ENCODE measurements at places on chromosomes 16 and 17. TPM values are rescaled to one million over a fixed set of nuclear protein-coding genes. Genes with fewer than 3 reads are reported as not detected.

Gene KRTAP4-6
- not detected for total RNA-seq

Gene PRSS22
- total RNA-seq: not detected

Gene SP6
- total RNA-seq: not detected

Gene TBX2
- total RNA-seq: not detected

DNA sequence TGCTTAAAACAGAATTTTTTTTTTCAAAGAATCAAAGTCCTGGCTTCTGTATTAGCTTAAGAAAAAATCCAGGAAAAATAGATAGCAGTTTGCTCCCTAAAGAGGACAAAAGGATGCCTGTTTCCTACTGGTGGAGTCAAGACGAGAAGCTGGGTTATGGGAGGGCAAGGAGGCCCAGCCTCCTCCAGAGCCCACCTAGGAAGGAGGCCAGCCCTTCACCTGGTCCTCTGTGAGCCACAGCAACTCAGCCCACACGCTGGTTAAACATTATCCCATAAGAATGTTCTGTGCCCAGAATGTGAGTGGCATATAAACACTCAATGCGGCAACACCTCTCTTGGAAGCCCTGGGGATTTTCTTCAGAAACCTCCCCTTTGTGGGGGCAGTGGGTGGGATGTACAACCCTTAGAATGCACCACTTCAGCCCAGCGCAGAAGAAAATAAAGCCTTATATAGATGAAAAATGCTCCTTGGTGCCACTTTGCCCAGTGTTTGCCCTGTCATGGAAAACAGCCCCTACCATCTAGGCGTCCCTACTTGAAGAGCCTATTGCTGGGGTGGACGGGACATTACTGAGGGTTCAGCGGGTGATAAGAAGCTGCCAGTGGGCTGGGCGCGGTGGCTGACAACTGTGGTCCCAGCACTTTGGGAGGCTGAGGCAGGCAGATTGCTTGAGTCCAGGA lies 48.0 kb downstream of the TEKT5 start:
- DNase-seq: no peak

- DNase-seq: peak; percentile 40
Observed at GRCh38 chr16:57092786-57093411, 516 bp downstream of the CPNE2 start.

GRCh38 chr17:80575057-80575875 lies 30.6 kb downstream of the RPTOR start:
- DNase-seq: peak; percentile 95

DNA sequence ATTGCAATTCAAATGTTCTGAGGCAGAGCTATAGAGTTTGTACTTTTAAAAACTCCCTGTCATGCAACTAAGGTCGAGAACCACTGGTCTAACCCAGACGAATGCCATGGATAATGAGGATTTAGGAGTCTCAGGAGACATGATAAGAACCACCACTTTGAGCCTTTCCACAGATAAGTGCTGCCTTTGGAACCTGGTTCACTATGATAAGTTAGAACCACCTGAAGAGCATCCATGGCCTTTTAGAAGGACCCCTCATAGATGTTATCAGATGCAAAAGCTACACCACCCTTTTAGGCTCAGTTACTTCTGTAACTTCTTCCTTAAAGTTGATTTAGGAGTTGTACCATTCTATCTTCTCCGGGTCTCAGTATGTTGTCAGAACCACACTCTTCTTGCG lies 350.6 kb upstream of the CCL2 start:
- DNase-seq: no peak

DNA sequence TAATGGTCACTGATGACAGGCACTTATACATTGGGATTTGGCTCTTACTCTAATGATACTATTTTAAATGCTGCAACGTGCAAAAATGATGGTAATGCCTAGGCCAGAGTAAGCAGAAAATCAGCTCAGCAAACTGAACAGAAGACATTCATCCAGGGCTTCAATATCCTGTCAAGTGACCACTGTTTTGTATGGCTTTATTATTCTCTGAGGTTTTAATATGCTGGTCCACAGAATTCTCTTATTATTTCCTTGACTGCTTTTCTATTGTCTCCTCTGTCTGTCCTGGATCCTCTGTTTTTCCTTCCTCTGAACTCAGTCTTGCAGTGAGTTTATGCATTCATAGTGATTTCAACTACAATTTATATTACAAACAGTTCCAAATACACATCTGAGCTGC lies 90.8 kb upstream of the PMFBP1 start:
- no peak for DNase-seq

DNA sequence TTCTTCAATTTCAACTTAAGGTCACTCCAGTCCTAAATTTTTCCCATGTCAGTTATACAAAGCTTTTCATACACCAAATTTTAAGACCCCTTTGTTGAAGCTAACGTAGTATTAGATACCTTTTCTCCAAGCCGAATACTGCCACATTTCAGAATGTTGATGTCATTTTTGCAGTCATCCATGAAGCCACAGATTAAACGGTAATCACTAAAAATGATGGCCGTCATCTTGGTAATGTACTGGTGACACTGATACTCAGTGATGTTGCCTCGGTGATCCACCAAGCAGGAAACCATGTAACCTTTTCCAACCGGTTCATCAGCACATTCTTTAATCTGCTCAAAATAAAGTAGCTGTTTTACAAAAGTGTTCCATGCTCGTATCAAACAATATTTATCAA lies 82.1 kb upstream of the CLEC18B start:
- no peak for DNase-seq

DNA sequence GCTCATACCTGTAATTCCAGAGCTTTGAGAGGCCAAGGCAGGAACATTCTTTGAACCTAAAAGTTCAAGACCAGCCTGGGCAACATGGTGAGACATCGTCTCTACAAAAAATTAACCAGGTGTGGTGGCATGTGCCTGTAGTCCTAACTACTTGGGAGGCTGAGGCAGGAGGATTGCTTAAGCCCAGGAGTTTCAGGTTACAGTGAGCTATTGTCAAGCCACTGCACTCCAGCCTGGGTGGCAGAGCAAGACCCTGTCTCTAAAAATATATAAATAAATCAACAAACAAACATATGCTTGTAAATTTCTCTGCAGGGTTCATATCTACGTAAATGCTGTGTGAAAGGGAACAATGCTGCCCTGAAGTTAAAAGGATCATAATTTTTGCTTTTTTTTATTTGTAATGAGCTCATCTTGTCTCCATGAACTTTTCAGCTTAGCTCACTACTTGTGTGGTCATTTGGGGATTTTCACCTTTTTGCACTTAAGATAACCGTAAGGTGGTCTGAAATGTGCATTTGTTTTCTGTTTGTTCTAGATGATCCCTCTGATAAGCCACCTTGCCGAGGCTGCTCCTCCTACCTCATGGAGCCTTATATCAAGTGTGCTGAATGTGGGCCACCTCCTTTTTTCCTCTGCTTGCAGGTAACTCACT lies 16.4 kb downstream of the TADA2A start:
- DNase-seq: no peak

- DNase-seq: no peak
Observed at GRCh38 chr17:69945698-69946185, 129.3 kb upstream of the KCNJ16 start.

- DNase-seq: no peak
Observed at GRCh38 chr16:84751241-84751640, 51.4 kb downstream of the USP10 start.

- no peak for DNase-seq
Observed at GRCh38 chr17:64158406-64158805, 28.5 kb upstream of the ERN1 start.

DNA sequence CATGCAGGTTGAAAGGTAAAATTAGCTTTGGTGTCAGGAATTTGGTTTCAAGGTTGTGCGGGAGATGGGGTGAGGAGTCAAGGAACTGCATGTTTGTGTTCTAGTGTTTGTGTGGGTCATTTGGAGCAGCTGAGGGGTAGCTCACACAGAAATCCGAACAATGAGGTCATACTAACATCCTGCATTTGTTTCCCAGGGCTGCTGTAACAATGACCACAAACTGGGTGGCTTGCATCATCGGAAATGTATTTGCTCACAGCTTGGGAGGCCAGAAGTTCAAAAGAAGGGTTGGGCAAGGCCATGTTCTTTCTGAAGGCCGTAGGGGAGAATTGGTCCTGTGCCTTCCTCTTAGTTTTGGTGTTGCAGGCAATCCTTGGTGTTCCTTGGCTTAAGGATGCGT lies 287.4 kb downstream of the HAPSTR1 start:
- no peak for DNase-seq

All from activated CD4-positive, alpha-beta T cell treated with anti-CD3 and anti-CD28 coated beads, Interleukin-2, amount 10 ng/mL, durations not matched to agents 7 days and 5 days (primary cell).